Stimulated activated naive CD8-positive, alpha-beta T cell treated with anti-CD3 and anti-CD28 coated beads, Interleukin-15, amount 100 ng/mL, for 72 hours (primary cell): ENCODE measurements at places on chromosomes 7 and 10.

DNA sequence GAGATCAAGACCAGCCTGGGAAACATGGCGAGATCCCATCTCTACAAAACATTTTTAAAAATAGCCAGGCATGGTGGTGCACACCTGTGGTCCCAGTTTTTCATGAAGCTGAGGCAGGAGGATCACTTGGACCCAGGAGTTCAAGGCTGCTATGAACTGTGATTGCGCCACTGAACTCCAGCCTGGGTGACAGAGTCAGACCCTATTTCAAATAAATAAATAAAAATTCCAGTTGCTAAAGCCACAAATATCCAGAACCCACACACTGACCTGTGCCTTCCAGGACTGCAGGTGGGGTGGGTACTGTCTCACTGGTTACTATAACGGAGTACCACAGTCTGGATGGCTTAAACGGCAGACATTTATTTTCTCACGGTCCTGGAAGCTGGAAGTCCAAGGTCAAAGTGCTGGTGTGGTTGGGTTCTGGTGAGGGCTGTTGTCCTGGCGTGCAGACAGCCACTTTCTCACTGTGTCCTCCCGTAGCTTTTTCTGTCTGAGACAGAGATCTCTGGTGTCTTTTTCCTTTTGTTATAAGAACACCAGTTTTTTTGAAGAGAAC, 38.8 kb downstream of the ASB13 start:
- DNase-seq, result no peak

GRCh38 chr10:133295426-133296320, 13.0 kb downstream of the TUBGCP2 start:
- DNase-seq, result no peak

DNA sequence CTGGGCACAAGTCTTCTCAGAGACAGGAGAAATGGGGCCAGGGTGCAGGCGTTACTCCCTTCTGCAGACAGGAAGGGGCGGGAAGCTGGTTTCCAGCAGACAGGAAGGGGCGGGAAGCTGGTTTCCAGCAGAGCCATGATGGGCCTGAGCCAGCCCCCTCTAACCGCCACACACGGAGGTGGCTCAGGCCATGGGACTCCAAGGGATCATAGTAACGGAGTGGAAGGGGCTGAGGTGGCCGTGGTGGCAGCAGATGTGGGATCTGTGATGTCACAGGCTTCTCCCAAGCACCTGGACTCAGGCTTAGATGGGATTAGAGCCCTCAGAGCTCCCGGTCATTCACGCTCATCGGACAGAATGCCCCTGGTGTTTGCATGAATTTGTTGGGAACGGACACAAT, 177.8 kb downstream of the USP6NL start:
- DNase-seq, result no peak

GRCh38 chr7:617614-618538, 98.2 kb upstream of the PDGFA start:
- DNase-seq, result peak; percentile 48

DNA sequence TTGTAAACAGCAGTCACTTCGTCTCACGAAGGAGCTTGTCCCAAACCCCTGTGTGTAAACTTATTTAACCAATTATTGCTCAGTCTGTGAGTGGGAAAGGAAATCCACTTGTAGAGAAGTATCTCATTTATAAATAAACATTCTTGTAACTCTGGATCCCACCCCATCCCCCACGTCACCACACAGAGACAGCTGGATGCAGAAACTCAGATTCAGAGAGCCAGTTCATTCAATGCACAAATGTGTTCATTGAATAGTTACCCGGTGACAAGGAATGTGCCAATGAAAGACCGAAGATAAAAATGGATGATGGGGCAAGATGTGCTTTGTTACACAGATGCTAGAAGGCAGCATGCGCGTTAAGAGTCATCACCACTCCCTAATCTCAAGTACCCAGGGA, 8.3 kb upstream of the OCM start:
- no peak for DNase-seq

DNA sequence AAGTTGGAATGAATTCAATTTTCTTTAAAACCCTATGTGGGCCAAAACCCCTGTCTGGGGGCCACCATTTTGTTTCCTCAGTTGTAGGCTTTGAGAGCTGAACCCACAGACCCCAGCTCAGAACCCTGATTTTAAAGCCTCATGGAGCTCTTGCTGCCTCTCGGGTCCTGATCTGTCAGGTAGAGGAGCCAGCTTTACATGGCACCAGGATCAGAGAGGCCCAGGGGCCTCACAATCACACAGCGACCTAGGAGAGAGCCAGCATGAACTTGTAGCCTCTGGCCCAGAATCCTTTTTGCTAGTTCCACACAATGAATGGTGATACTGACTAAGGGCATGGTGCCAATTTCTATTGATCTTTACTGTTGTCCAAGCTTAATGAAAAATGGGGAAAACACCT, 84.3 kb upstream of the SORCS3 start:
- DNase-seq, result no peak

DNA sequence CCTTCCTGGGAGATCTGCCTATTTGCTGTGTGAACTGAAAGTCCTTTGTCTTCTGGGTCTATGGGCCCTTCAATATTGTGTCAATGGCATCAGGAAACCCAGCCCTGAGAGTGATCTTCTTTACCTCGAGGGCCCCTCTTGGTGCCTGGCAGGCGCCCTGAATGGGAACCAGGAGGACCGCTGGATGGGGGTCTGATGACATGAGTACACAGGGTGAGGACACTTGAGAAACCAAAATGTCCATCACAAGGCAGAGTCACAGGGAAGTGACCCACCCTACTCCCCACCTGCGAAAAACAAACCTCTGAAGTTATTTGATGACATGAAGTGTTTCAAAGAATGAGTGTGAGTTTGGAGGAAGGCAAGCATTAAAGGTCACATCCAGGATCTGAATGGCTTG, 17.3 kb downstream of the SFTPA1 start:
- DNase-seq, result no peak

DNA sequence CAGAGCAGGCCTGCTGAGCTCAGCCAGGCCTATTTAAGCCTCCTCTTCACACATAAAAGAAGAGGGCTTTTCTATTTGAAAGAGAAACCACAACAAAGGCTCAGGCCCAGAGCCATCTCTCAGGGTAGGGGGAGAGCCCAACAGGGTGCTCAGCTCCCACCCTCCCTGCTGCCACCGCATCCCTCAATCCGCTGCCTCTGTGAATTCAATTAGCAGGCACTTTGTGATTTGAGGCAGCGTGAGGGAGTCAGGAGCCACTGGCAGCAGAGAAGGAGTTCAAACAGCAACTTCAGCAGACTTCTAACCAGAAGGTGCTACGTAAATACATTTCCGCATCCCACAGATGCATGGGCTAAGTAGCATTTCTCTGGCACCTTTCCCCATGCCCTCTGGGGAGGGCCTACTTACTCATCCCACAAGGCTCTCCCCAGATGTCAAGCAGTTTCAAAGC, 45.2 kb downstream of the LRRC20 start:
- DNase-seq, result no peak

- DNase-seq, result peak; percentile 31
Observed at GRCh38 chr10:5666008-5666840, at the start of gene ASB13. Gene ASB13 (minus strand): TSS chr10:5666595. CDS start chr10:5666551, 44 bp downstream.

- no peak for DNase-seq
Observed at GRCh38 chr7:112009081-112009480, 197.1 kb downstream of the DOCK4 start.

- DNase-seq, result peak; percentile 69
Observed at GRCh38 chr10:101297901-101298486, 56.0 kb upstream of the BTRC start.

GRCh38 chr10:86195521-86196157, 171.0 kb downstream of the GRID1 start:
- DNase-seq, result no peak
